ENCODE measurements at places on chromosomes 3 and 15. TPM values are rescaled to one million over a fixed set of nuclear protein-coding genes. Genes with fewer than 3 reads are reported as not detected.
A peak's percentile ranks its signal among the peaks of the same experiment; 100 is the strongest.

DNA sequence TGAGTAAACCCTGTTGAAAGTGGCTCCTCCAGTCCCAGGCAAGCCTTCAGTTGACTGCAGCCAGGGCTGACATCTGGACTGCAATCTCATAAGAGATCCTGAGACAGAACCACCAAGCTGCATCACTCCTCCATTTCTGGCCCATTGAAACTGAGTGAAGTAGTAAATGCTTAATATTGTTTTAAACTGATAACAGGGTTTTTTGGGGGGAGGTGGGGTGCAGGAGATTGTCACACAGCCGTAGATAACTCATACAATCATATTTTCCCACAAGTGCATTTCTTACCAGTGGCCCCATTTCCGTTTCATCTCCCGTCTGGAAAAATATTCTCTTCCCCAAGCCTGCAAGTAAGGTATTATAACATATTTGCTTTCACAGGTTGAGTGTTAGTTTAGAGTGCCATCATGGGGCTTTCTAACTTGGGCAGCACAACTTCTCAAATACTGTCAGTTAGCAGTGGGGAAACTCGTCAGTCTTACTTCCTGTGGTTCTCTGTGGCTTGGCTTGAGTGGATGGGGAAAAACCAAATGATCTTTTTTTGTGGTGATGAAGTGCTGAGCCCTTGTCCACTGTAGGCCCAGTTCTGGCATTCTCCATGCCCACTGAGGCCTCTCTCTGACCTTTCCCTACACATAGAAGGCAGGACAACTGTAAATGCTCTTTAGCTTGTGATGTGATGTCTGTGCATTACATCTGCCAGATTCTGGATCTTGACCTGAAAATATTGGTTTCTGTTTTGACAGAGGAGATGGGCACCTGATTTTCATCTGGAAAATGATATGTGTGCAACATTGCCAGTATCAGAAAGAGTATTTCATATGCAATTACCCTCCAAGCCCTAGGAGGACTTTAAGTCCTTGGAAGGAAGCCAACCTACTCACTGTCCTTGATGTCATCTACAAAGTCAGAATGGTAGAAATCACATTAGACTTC, 90.1 kb upstream of the BHLHE40 start:
- no peak for DNase-seq
- H3K4me3 ChIP-seq = no peak overlapping the region
- H3K27ac ChIP-seq = no peak overlapping the region
- H3K36me3 ChIP-seq = no peaks in the 10 kb centered on the region
- no peaks in the 10 kb centered on the region for H3K4me1 ChIP-seq

DNA sequence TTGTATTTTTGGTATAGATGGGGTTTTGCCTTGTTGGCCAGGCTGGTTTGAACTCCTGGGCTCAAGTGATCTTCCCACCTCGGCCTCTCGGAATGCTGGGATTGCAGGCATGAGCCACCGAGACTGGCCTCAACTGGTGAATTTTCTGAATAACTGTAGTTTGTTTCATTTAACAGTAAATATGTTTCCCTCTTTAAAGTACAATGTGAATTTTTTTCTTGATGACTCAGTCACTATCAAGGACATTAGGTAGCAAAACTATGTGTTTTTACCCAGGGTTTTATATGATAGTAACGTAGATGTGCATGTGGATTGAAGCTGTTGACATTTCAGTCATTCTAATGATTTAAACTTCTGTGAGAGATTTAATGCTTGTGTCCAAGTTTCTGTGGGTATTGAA, 40.2 kb upstream of the MAPKBP1 start:
- peak overlapping the region; percentile 30 for H3K27ac ChIP-seq
- no peaks in the 10 kb centered on the region for H3K27me3 ChIP-seq
- H3K4me3 ChIP-seq = no peak overlapping the region
- DNase-seq = peak; percentile 58

GRCh38 chr15:25679964-25680685, 183.0 kb downstream of the ATP10A start:
- H3K27ac ChIP-seq = no peak overlapping the region
- no peak overlapping the region for H3K4me3 ChIP-seq
- no peak for DNase-seq
- H3K4me1 ChIP-seq = peaks cover 3% of the 10 kb centered on the region

Gene RARB
- total RNA-seq = 1.4 TPM

Gene MDFIC2
- not detected for total RNA-seq

Data from IMR-90 (cell line).